Stimulated activated CD4-positive, alpha-beta T cell treated with anti-CD3 and anti-CD28 coated beads, Interleukin-1b, Interleukin-23, amount 100 ng/mL, for 24 hours (primary cell): ENCODE measurements at places on chromosomes 7 and 10.

DNA sequence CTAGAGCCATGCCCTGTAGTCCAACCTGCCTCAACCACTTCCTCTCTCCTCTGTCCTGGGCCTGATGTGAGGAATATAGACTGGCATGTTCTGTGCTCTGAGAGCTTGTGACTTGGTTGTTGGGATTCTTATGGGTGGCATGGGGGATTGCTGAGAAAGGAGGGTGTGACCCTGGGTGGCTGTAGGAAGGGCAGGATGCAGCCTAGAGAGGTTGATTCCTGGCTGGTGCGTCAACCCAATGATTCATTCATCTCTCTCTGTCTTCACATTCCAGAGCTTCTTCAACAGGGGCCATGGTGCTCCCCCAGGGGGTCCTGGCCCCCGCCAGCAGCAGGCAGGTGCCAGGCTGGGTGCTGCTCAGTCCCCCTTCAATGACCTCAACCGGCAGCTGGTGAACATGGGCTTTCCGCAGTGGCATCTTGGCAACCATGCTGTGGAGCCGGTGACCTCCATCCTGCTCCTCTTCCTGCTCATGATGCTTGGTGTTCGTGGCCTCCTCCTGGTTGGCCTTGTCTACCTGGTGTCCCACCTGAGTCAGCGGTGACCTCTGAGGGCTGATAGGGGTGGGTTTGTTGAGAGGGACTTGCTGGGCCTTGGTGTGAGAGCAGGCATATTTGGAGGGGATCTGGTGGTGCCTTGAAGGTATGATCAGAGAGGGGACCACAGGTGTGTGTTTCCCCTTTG, 2.6 kb downstream of the FAM241B start:
- no peak for DNase-seq

DNA sequence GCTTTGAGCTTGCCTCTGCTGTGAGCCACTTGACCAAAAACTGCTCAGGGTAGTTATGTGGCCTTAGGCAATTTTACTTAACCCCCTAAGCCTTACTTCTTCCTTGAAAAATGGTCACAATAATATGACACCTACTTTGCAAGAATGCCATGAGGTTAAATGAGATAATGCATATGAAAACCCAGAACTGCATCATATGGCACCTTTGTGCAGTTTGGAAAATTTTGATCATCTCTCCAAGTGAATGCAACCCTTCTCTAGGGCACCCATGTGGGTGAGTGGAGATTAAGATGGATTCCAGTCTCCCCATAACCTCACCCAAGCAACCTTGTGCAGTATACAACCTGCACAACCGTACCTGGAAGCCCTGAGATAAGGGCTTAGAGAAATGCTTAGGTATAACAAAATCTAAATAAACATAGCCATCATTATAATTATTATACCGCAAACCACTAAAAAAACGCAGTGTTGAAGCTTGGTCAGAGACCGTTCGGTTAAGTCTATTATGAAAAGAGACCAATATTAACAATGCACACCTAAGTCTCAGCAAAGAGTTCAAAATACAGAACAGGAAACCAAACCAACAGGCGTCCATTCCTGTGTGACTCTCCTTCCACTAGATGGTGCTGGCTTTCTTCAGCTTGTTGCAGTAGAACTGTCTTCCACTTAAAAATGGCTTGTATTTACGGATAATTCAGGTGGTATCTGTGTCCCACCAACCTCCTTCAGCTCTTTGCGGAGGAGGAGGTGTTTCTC, 21.0 kb upstream of the ASB15 start:
- no peak for DNase-seq

DNA sequence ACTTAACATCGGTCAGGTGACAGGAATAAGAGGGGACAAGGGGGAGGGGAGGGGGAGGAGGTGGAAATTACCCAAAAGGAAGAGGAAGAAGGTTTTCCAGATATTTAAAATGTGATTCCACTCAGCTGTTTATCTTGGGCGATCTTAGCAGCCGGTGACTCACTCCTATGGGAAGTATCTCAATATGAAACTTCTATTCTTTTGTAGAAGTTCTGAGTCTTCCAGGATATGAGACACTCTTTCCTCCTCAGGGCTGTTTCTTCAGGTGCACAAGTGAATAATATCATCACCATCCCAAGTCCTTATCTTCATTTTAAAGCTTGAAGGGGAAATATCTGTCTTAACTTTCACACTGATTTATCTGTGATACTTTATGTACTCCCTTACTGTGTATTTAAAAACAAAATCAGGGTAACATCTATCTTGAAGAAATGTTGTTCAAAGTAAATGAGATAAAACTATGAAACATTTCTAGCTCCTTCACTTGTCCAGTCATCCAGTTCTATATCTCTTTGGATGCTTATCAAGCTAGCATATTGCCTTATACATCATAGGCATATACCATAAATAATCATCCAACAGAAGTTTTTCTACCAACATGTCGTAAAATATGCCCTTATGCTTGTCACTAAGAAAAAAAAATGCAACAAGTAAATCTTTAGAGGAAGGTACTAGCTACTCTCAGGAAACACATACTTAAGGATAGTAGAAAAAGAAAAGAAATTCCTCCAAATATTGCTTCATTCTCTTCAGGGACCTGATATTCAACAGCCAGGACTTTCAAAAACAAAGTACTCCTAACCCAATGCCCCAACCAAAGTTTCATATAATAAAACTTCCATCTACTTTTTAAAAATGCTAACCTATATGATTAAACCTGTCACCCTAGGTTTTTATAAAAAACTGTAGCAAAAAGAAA, 13.7 kb downstream of the DOCK4 start:
- DNase-seq: no peak

GRCh38 chr7:143199040-143199439, 15.8 kb downstream of the TAS2R39 start:
- DNase-seq: no peak

DNA sequence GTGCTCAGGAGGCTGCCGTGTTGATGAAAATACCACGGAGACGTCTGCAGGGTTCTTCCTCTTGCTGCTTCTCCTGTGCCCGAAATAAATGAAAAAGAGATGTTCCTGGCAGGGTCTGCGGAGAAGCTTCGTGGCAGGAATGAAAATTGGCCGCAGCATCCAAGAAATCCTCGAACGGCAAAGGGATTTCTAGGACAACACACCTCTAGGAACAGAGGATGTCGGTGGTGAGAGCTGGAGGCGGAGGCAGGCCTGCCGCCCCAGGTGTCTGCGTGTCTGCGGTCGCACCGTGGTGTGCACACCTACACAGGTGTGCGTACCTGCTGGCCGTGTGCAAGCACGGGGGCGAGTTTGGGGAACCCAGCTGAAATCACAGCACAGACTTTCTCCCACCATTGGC, 43.4 kb downstream of the TMEM130 start:
- DNase-seq: no peak

DNA sequence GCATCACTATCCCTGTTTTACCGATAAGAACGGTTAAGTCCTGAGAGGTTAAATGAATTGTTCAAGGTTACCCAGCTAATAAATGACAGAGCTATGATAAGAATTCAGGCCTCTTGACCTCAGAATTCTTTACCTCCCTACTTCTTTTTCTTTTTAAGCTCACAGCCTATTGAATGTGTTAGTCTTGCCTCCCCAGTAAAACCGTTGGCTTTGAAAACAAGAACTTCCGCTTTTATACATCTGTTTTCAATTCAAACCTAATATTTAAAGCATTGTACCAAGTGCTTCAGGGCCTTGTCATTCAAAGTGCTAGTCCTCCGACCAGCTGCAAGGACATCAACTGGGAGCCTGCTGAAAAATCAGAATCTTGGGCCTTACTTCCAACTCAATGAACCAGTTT, 15.6 kb downstream of the SEC31B start:
- no peak for DNase-seq

- no peak for DNase-seq
Measured at GRCh38 chr10:71471957-71472365, 75.2 kb downstream of the CDH23 start.

DNA sequence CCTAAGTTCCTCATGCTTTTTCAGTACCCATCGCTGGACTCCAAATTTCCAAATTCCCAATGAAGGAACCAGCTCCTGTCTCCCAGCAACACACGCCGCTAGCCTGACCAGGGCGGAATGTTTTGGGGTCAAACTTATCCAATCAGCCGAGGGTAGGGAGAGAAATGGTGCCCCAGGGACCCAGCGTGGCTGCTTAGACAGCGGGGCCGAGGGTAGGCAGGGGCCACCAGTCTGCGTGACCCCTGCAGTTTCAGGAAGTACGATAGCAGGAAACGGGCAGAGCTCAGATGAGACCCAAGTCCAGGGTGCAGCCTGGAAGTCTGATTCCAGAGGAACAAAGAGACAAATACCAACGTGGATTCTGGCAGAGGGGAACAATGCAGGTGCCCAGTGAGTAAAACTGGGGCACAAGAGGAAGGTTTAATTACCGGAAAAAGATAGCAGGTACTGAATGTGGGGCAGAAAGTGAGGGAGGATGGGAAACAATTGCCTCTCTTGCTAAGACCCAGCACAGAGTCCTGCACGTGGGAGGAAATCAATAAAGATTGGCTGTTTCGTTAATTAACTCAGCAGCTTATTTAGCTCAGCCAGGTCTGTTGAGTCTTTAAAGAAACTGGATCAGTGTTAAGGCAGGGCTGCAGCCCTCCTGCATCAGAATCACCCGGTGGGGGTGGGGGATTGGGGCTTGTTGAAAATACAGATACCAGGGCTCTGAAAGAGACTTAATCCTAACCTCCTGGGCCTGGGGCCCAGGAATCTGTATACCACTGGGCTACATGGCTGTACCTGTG, 50.4 kb upstream of the NFE2L3 start:
- no peak for DNase-seq

DNA sequence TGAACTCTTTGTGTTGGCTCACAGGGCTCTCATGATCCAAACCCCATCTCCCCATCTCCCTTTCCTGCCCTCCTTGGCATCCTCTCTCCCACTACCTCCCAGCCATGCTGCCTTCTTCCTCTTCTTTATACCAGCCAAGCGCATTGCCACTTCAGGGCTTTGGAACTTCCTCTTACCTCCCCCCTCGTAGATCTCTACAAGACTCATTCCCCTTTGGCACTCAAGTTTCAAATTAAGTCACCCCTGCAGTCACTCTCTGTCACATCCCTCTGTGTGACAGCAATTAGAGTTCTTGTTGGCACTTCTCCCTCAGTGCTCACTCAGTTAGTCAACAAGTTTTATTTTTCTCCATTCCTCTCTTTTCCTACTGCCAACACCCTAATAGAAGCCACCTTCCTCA, 20.8 kb upstream of the NRP1 start:
- DNase-seq: no peak

DNA sequence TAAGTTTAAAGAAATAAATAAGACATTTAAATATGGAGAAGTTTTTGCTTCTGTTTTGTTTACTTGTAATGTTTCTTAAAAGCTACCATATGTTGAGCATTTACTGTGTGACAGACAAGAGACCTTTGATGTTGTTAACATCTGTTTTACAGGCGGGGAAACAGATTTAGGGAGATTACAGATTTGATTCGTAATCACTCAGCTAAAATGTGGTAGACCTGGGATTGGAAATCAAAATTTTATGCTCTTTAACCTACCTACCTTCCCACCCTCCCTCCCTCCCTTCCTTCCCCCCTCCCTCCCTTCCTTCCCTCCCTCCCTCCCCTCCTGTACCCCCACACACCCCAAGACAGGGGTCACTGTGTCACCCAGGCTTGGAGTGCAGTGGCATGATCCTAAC, 11.7 kb downstream of the LCOR start:
- DNase-seq: no peak

DNA sequence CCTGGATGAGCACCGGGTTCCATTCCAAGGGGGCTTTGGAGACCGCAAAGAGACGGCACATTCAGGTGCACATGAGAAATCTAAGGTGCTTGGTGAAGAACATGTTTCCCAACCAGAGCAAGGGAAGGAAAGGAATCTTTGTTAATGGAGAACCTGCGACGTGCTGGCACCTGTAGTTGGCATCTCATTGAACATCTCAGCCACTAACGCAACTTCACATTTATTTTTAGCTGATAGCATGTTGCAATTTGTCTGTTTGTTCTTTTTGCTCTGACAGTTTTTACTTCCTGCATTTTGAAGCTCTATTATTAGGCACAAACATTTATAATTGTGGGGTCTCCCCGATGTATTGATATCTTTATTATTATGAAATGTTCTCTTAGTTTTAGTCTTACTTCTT, 316.7 kb downstream of the TCERG1L start:
- DNase-seq: no peak

DNA sequence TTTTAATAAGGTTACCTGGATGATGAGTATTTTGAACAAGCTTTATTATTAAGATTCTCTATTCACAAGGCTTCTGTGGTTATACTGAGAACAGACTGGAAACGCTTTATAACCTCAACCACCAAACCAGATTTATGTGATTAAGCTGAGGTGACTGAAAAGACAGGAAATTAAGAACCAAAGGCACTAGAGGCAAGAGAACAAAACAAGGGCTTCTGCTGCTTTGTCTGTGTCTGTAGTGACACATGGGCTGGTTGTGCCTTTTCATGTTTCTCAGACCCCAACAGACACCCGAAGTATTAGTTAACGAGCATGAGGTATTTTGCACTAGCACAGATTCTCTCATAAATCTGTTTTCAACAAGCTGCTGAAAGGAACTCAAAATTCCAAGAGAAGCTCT, 64.4 kb downstream of the RAPGEF5 start:
- DNase-seq: no peak

- no peak for DNase-seq
Measured at GRCh38 chr7:101669307-101669706, 40.2 kb upstream of the MYL10 start.

GRCh38 chr7:4876586-4876985, 6.9 kb downstream of the RADIL start:
- no peak for DNase-seq

- no peak for DNase-seq
Measured at GRCh38 chr7:3239291-3239691, 61.8 kb upstream of the SDK1 start.

- DNase-seq: no peak
Measured at GRCh38 chr10:132664883-132665282, 121.1 kb downstream of the NKX6-2 start.

DNA sequence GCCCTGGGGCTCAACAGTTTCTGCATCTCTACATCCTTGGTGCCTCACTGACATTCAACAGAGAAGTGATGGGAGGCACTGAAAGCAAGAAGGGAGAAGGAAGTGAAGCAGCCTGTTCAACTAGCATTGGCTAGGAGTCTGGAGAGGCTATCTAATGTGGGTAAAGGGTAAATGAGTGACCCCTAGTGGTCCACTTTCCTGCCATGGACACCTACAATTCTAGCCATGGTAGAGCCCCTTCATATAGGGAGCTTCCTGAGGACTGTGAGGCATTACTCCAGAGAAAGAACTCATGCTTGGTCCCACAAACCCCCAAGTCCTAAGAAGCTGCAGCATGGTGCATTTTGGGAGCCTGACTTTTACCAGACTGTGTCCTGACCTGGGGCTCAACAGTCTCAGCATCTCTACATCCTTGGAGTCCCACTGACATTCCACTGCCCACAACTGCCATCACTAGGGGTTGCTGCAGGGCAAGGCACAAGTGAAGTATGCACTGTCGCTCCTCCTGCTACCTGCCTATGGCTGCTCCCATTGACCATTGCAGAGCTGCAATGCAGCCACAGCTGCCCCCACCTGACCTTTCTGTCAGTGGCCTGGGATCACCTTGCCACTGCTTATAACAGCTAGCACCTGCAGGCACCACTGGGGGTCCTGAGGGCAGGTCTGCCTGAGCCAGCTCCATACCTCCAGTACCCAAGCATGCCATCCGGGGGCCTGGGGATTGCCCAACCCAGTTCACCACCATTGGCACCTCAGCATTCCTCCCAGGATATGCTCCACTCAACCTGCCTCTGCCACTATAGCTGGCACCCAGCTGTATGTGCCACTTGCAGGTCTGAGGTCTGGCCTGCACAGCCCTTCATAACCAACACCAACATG, 44.1 kb upstream of the CDK6 start:
- DNase-seq: no peak

GRCh38 chr7:107427462-107427861, 42.4 kb upstream of the GPR22 start:
- DNase-seq: no peak

- DNase-seq: no peak
Measured at GRCh38 chr7:34758111-34758601, 100.1 kb downstream of the NPSR1 start.
